ENCODE measurements at places on chromosomes 13 and 19.

- no peak for DNase-seq
Observed at GRCh38 chr13:41643507-41643906, 186.2 kb downstream of the RGCC start.

- no peak for DNase-seq
Observed at GRCh38 chr13:62251734-62252133, 836.1 kb upstream of the PCDH20 start.

GRCh38 chr19:47056411-47056810 lies 8.0 kb upstream of the TMEM160 start:
- DNase-seq = no peak

DNA sequence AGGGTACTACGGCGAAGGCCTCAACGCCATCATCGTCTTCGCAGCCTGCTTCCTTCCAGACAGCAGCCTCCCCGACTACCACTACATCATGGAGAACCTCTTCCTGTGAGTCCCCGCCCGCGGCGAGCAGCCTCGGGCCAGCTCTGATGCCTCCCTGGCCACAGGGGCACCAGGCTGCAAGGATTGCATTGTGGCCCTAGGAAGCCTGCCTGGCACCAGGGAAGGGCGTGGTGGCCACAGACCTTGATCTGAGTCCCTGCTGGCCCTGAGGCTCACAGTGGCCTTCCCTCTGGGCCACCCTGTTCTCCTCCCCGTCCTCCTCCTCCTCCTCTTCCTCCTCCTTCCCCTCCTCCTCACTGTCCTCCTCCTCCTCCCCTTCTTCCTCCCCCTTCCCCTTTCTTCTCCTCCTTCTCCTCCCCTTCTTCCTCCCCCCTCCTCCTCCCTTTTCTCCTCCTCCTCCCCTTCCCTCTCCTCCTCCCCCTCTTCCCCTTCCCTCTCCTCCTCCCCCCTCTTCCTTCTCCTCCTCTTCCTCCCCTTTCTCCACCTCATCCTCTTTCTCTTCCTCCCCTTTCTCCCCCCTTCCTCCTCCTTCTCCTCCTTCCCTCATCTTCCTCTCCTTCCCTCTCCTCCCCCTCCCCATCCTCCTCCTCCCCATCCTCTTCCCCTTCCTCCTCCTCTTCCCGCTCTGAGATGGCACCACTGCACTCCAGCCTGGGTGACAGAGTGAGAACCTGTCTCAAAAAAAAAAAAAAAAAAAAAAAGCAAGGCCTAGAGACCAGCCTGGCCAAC lies 24.4 kb upstream of the NMRK2 start:
- DNase-seq = no peak

DNA sequence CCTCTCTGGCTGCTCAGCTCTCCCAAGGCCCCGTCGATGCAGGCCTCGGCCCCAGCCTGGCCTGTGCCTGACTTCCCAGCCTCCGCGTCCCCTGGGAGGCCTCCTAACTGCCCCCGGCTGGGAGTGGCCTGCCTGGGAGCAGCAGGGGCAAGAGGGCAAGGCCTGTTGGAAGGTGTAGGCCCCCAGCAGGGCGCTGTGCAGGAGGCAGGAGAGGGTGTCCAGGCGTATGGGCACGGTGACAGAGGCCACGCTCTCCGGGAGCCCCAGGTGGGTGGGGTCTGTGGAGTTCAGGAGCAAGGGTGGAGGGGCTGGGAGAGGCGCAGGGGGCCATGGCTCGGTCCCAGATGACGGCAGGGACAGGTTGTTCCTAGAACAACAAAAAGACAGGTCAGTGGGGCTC lies 1.2 kb downstream of the C19orf84 start:
- no peak for DNase-seq

- DNase-seq = no peak
Observed at GRCh38 chr13:37510441-37510840, 88.1 kb downstream of the POSTN start.

- DNase-seq = no peak
Observed at GRCh38 chr19:39919976-39920375, 14.5 kb downstream of the FCGBP start.

DNA sequence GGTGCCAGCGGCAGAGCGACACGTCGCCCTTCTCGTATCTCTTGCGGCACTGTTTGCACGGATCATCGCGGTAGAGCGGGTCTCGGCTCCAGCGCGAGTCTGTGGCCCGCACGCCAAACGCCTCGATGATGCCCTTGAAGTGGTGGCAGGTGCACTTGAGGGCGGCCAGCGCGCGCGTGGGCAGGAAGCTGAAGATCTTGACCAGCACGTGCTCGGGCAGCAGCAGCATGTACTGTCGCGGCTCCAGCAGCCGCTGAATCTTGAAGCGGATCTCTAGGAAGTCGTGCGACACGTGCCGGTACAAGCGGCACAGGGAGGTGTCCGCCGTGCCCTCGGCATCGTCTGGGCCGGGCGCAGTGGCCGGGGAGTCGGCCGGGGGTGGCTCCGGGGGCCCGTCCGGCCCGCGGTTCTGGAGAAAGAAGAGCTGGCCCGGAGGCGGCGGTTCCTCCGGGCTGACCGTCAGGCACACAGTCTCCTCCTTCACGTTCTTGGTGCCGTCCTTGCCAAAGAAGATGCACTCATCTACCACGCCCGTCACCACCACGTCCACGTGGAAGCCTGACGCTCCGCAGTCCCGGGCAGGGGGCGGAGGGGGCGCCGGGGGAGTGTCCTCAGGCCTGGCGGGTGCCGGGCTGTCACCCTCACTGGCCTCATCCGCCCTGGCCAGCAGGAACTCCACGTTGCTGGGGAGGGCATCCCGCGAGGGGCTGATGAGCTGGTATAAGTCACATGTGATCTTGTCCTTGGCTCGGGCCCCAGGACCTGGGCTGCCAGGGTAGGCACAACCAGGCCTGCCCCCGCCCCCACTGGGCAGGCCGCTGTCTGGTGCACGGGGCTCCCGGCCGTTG lies 18.6 kb downstream of the FBXO46 start:
- DNase-seq = no peak

- peak; percentile 61 for DNase-seq
Observed at GRCh38 chr13:46181840-46182490, at the start of gene LCP1. TSS of gene LCP1 (minus strand) at chr13:46182177. CDS start at chr13:46159662, 22,515 bp downstream.

- DNase-seq = no peak
Observed at GRCh38 chr19:33815380-33816340, 19.0 kb downstream of the KCTD15 start.

- DNase-seq = no peak
Observed at GRCh38 chr19:7216373-7216902, 77.8 kb downstream of the INSR start.

GRCh38 chr19:9324584-9324962 lies 594 bp downstream of the ZNF559 start:
- DNase-seq = no peak

DNA sequence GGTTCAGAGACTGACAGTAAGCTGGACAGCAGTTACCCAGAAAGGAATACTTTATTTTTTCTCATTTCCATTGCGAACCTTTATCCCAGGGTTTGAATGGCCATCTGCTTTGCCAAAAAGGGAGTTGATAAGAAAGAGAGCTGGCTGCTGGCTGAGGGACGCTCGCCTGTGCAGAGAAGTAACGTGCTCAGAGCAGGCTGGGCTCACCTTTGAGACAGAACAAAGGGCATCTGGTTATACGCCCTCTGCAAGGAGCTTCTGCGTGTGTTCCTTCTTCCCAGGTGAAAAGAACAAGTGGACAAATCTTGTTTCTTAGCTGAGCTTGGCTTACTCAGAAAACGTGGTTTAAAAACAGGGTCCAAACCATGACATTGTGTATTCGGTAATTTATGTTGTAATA lies 47.4 kb downstream of the EFNB2 start:
- DNase-seq = no peak

DNA sequence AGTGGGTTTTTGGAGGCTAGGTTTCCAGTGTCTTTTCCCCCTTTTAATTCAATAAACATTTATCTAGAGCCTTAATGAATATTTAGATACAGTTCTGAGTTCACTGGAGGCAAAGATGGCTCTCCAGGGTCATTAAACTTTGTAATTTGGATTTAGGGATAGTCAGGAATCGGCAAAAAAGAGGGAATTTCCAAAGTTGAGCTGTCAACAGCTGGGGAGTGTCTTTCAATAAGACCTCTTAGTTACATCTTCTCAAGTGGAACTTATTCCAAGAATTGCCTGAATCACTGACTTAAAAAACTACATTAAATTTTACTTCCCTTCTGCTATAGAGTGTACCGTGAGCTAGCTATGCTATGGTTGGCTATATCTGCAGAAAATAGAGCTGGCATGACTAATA lies 2.0 kb downstream of the LRCH1 start:
- no peak for DNase-seq

DNA sequence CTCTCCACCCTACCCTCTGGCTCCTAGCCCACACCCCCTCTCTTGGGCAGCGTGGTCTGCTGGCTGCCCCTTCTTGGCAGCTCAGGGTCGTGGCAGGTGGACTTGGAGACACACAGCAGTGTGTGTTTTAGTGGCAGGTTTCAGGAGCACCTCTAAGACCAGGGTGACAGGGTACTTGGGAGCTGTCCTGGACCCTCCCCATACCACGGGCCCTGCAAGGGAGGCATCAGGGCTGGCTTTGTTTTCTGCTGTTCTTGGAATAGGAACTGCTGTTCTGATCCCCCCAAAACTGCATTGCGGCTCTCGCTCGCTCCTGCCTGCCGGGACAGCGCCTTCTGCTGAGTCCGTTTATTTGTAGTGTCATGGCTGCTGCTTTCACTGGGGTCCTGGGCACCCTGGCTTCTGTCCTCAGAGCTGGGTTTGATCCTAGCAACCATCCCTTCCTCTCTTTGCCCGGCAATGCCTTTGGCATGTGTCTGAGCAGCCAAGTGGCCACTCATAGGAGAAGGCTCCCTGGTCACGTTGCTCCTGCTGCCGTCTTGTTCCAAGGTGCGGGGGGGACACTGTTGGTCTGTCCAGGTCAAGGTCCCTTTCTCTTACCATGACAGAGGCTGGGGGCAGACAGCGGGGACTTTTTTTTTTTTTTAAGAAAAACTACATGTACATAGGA lies 12.1 kb downstream of the COMP start:
- DNase-seq = no peak

- DNase-seq = no peak
Observed at GRCh38 chr13:30499338-30499737, 33.6 kb upstream of the HMGB1 start.

DNA sequence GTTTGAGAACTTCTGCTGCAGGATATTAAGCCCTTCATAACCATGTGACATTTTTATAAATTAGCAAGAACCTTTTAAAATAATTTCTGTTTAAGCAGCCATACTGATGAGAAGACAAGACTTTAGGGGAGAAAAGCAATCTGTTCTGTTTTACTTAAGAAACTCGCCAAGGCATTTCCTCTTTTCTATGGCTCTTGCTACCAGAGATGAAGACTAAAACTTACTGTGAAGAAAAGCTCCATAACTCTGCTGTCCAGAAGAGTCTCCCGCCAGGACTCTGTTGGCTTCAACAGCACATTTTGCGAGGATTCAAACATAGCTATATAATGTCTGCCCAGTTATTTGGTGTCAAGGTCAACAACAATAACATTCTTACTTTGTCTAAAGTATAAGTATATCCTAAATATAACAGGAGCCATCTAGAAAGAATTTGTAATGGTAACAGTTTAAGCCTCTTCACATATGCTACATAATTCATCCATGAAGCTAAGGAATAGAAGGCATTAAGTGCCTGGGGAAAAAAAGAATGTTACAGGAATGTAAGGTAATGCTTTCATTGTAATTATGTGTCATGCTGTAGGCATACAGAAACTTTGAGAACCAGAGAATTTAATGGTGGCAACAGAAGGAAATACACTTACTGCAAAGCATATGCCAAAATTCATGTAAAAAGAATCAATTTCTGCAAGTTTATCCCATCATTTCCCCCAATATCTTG lies 53.2 kb upstream of the EEF1AKMT1 start:
- no peak for DNase-seq

DNA sequence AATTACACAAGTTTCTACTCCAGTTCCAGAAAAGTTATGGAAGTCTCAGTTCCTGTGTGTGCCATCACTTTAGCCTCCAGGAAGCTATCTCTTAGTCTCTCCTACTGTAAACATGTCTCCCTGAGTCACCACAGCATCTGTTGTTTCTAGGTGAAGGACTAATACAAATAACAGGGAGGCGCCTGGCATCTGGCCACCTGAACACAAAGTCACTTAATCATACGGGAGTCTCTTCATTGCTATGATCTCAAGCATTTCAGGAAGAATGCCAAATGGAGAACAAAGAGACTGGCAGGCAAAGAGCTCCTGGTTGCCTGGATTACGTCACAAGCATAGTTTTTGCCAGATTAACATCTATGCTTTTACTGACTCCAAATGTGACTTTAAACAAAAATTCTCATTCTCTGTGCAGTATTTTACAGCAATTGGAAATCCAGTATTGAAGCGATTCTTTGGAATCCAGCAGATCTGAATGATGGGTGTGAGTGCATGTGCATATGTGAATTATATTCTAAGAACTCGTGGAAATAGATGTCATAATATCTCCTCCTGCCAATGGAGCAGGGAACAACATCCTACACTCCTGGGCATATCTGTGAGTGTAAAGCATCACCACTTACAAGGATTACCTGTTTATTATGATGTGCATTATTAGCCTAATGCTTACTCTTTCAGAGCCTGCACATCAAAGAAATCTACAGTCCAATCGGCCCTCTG lies 572.8 kb downstream of the PCDH9 start:
- DNase-seq = no peak

DNA sequence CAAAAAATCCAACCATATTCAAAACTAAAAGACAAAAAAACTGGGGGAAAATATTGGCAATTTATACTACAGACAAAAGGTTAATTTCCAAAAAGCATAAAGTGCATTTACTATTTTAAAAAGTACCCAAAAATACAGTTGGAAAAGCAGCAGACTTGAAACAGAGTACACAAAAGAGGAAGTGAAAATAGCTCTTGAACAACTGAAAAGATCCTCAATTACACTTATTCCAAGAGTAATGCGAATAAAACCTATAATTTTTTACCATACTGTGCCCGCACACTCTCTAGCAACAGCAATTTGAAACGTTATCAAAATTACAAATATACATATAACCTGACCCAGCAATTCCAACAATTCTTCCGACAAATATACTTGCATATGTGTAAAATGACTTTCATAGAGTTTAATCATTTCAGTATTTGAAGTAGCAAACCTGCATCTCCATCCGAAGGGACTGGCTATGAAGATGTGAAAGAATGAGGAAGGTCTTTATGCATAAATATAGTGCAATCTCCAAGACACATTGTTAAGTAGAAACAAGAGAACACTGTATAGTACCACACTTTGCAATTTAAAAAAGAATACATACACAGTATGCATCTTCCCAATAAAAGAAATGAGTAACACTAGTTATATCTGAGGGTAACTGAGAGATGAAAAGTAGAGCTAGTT lies 25.4 kb downstream of the ALG5 start:
- DNase-seq = no peak

GRCh38 chr13:47929156-47929555 lies 71.9 kb downstream of the SUCLA2 start:
- DNase-seq = no peak

DNA sequence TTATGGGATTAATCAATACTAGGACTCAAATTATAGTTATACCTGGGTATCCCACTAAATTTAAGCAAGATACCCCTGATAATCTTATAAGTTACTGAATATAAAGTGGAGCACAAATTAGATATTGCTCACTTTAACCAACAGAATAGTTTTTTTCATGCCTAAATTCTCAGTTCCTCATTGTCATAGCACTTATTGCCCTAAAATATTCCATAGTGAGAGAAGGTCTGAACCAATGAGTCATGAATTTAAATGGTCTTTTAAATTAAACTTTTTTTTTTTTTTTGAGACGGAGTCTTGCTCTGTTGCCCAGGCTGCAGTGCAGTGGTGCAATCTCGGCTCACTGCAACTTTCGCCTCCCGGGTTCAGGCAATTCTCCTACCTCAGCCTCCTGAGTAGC lies 42.4 kb downstream of the ZNF136 start:
- no peak for DNase-seq

Measured in stimulated activated CD8-positive, alpha-beta memory T cell treated with anti-CD3 and anti-CD28 coated beads, Interleukin-15, amount 100 ng/mL, for 1 hour (primary cell).